Activated T-cell treated with anti-CD3 and anti-CD28 coated beads, Interleukin-2, amount 50 U/mL, for 72 hours (primary cell): ENCODE measurements at places on chromosomes 3 and 15. TPM values are rescaled to one million over a fixed set of nuclear protein-coding genes. Genes with fewer than 3 reads are reported as not detected.

- no peaks in the 10 kb centered on the region for H3K36me3 ChIP-seq
- H3K4me1 ChIP-seq: no peaks in the 10 kb centered on the region
- H3K27ac ChIP-seq: no peak overlapping the region
Observed at GRCh38 chr15:36644191-36644896, 64.9 kb downstream of the CDIN1 start.

DNA sequence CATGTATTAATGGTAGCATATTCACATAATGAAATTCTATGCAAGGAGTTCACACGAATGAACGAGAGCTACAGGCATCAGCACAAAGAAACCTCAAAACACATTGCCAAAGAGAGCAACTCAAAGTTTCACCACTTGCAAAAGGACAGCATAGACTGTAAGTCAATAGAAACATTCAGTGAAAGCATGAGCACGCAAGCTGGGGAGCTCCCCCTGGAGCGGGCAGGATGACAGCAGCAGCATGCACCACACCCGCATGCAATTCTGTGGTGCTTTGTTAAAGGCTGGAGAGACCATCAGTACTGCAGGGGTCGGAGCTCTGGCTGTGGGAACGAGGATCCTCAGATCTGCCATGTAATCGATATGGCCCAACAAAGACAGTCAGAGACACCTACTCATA, 18.7 kb downstream of the OCA2 start:
- H3K27ac ChIP-seq: no peak overlapping the region
- H3K36me3 ChIP-seq: no peaks in the 10 kb centered on the region
- peaks cover 9% of the 10 kb centered on the region for H3K27me3 ChIP-seq
- H3K4me3 ChIP-seq: no peak overlapping the region
- no peak for DNase-seq

DNA sequence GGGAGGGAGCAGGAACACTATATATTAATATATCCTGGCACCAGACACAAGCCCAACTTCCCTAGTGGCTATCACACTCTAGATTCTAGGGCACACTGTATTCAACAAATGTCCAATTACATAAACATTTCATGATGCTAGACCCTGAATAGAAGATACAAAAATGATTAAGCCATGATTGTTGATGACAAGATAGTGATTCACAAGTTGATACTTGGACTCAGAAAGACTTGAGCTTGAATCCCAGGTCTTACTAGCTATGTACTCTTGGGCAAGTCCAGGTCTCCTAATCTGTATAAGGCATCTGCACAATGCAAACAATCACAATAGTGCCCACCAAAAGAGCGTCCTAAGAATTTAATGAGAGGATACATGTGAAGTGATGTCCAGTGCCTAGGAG, 10.0 kb upstream of the SNTN start:
- H3K36me3 ChIP-seq: no peaks in the 10 kb centered on the region
- no peaks in the 10 kb centered on the region for H3K4me1 ChIP-seq
- H3K27me3 ChIP-seq: no peaks in the 10 kb centered on the region
- no peak overlapping the region for H3K4me3 ChIP-seq
- H3K27ac ChIP-seq: no peak overlapping the region
- DNase-seq: no peak

The TMA7 gene
- 263 TPM for total RNA-seq

- peaks cover 4% of the 10 kb centered on the region for H3K36me3 ChIP-seq
- H3K4me3 ChIP-seq: peak overlapping the region; percentile 91
- peak overlapping the region; percentile 98 for H3K27ac ChIP-seq
- no peak for DNase-seq
Observed at GRCh38 chr3:150736903-150737832, 25.8 kb downstream of the SIAH2 start.

GRCh38 chr3:81920816-81921215, 159.4 kb upstream of the GBE1 start:
- no peak for DNase-seq
- no peak overlapping the region for H3K27ac ChIP-seq
- H3K27me3 ChIP-seq: no peaks in the 10 kb centered on the region
- H3K4me1 ChIP-seq: no peaks in the 10 kb centered on the region

DNA sequence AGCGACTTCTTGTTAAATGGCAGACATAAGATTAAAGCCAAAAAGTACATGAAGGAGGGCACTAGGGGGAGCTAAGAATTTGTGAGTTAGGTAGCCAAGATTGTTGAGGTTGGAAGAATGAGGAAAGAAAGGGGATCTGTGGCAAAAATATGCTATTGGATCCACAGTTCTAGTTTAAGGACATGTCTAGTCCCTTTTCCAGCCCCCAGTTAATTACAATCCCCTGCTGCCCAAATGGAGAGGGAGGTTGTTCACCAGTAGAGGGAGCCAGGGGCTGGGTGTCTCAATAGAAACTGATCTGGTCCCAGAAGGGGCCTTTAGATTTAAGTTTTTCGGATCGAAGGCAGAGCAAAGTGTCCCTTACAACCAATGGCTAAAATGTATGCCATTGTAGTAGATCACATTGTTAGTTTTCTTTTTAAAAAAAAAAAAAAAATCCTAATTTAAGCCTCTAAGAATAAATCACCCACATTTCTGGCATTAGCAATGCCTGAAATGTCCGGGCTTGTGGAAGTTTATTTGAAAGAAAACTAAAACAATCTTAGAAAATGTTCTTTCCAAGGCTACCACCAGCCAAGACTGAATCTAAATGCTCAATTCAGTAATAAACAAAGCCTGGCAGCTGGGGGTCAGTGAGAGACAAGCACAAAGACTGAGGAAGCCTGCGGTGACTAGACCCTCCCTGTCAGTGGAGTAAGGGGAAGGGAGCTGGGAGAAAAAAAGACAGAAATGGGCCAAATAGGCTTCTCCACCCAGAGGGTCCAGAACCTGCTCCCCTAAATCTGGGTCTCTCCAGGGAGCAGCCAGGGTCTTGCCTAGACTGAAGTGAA, 7.1 kb downstream of the COL8A1 start:
- no peaks in the 10 kb centered on the region for H3K4me1 ChIP-seq
- no peak overlapping the region for H3K4me3 ChIP-seq
- H3K27ac ChIP-seq: no peak overlapping the region
- H3K27me3 ChIP-seq: peaks cover 35% of the 10 kb centered on the region
- peak; percentile 7 for DNase-seq

The RTP1 gene
- total RNA-seq: not detected

GRCh38 chr3:24756101-24756888, 261.6 kb upstream of the THRB start:
- H3K27ac ChIP-seq: no peak overlapping the region
- DNase-seq: no peak
- H3K27me3 ChIP-seq: no peaks in the 10 kb centered on the region
- H3K4me1 ChIP-seq: no peaks in the 10 kb centered on the region
- no peaks in the 10 kb centered on the region for H3K36me3 ChIP-seq

The NPAP1 gene
- total RNA-seq: not detected

DNA sequence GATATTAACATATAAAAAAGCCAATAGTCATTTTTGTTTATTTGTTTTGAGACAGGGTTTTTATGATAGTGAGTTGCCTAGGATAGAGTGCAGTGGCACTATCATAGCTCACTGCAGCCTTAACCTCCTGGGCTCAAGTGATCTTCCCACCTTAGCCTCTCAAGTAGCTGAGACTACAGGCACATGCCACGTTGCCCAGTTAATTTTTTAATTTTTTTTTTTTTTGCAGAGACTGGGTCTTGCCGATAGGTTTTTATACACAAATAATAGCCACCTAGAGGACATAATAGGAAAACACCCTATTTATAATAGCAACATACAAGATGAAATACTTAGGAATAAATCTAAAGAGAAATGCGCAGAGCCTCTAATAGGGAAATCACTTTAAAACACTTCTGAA, 13.3 kb downstream of the EIF3J start:
- H3K4me1 ChIP-seq: peaks cover 50% of the 10 kb centered on the region
- H3K27ac ChIP-seq: no peak overlapping the region
